ENCODE measurements at places on chromosomes 6 and 20.

- no peak for DNase-seq
Observed at GRCh38 chr20:9492067-9492466, 22.3 kb upstream of the LAMP5 start.

GRCh38 chr6:39223555-39223954 is 5.7 kb downstream of the KCNK5 start:
- DNase-seq: no peak

DNA sequence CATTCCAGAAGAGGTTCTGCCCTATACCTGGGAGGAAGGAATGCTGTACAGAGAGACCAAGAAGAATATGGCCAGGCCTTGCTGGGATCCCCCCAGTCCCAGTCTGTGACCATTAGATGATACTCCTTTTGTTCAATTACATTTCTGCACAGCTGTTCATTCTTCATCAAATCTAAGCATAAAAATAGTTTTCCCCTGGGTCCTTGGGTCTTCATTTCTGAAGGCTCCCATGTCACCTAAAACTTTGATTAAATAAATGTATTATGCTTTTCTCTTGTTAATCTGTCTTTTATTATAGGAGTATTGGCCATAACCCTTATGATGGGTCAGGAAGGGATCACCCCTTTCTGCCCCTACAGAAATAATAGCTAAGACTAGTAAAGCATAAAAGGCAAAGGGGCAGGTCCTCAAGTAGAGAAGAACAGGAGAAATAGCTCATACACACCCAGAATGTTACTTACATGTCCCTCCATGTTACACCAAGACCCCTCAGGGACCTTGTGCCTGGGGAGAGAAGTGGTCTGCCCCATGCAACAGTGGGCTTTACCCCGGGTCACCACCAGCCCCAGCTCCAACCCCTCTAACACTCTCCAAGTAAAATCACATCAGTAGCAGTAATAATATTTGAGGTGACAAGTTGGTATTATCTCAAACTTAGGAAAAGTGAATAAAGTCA is 2.1 kb upstream of the LTA start:
- no peak for DNase-seq

DNA sequence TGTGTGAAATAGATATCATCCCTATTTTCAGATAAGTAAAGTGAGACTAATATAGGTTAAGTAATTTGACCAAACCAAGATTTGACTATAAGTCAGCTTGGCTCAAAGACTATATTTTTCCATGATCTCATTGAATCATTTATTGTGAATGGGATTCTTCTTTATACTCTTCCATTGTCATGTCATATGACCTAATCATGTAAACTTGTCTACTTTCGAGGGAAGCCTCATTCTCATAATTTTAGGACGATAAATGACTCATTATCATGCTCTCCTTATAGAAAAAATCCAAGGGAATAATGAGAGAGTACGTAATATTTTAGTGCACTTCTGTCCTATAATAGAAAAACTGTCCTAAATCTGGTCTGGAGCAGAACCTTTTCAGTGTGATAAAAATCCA is 40.9 kb upstream of the CCN6 start:
- DNase-seq: no peak

DNA sequence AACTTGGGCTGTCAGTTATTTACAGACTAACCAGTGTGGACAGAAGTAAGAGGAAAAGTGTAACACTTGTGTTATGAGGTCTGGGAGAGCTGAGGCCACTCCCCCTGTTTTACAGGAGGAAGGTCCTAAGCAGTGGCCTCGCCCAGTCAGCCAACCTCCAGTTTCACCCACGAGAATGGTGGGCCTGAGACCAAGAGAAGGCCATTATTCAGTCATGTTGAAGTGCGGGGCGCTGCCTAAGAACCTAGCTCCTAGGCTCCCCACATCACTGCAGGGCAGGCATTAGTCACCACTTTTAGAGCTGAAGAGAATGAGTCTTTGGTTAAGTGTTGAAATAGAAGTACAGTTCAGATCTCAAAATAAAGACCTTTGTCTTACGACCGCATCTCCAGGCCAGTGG is 27.9 kb downstream of the CDYL start:
- no peak for DNase-seq

DNA sequence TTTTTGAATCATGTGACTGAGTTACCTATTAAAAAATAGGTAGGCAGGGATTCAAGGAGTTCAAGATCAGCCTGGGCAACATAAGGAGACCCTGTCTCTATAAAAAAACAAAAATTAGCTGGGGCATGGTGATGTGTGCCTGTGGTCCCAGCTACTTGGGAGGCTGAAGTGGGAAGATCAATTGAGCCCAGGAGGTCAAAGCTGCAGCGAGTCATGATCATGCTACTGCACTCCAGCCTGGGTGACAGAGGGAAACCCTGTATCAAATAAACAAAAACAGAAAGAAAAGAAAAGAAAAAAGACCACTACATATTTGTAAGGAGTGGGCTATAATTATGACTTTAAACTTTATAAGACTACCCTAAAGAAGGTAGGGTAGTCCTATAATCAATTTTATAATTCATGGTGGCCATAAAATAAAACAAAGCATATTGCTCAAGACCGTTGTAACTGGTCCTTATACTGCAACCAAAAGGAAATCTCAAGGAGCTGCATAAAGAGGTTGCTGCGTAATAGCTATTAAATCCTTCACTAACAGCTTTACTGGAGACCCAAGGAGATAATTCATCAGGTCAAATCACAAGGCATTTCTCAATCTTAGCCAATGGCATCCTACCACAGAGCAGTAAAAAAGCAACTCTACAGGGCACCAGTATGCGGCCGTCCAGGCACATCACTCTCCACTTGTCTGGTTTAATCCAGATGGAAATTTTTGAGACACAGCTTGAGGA is 13.5 kb downstream of the PIGU start:
- no peak for DNase-seq

GRCh38 chr6:137982418-137983189 is 115.5 kb downstream of the TNFAIP3 start:
- DNase-seq: no peak

DNA sequence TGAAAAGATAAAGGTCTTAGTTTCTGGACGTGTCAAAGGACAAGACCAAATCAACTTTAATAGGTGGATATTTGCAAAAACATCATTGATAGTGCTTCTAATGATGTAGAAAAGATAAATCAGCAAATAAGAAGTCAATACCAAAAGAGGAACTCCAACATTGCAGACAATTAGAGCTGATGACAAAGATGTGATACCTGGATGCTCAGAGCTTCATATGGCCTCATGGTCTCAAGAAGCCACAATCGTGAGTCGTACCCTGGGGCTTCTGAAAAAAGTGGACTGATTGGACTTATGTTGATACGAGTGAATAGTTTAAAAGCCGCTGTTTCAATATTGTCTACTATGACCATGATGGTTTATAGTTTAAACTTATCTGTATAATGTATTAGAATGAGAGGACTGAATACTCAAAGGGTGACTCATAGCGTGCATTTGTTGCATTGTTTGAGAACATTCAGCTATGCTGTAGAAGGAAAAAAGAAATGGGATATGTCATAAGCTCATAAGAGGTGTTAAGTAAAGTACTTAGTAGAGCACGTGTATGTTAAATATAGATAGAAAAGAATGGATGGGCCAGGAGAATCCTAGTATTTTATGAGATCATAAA is 54.6 kb upstream of the RIPOR2 start:
- no peak for DNase-seq

- DNase-seq: no peak
Observed at GRCh38 chr6:130776287-130776925, 50.8 kb upstream of the SMLR1 start.

DNA sequence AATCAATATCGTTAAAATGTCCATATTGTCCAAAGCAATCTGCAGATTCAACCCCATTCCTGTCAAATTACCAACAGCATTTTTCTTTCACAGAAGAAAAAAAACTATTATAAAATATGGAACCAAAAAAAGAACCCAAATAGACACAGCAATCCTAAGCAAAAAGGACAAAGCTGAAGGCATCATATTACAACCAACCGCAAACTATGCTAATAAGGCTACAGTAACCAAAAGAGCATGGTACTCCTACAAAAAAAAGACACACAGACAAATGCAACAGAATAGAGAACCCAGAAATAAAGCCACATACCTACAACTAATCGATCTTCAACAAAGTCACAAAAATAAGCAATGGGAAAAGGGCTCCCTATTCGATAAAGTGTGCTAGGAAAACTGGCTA is 49.2 kb downstream of the RNGTT start:
- DNase-seq: no peak

GRCh38 chr20:48266571-48266970 is 481.3 kb upstream of the SULF2 start:
- no peak for DNase-seq

DNA sequence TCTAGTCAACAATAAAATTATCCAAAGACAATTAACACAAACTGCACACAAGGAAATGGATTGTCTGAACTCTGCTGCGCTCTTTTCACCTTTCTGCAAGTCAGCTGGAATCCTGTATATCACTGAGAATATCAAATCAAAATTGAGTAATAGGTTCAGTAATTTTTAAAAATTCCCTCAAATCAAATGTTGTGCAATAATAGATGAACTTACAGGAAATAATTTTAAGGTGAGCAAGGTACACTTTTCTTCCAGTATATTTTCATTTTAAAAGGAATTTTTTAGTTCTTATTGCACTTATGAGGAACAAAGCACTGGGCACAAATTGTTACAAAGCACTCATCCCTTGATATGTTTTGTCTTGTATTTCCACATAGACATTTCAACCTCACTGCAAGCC is 1.2 kb downstream of the SAYSD1 start:
- no peak for DNase-seq

- no peak for DNase-seq
Observed at GRCh38 chr6:108846628-108847027, 1.6 kb upstream of the ARMC2 start.

- DNase-seq: no peak
Observed at GRCh38 chr6:43771210-43771857, 1.3 kb downstream of the VEGFA start.

DNA sequence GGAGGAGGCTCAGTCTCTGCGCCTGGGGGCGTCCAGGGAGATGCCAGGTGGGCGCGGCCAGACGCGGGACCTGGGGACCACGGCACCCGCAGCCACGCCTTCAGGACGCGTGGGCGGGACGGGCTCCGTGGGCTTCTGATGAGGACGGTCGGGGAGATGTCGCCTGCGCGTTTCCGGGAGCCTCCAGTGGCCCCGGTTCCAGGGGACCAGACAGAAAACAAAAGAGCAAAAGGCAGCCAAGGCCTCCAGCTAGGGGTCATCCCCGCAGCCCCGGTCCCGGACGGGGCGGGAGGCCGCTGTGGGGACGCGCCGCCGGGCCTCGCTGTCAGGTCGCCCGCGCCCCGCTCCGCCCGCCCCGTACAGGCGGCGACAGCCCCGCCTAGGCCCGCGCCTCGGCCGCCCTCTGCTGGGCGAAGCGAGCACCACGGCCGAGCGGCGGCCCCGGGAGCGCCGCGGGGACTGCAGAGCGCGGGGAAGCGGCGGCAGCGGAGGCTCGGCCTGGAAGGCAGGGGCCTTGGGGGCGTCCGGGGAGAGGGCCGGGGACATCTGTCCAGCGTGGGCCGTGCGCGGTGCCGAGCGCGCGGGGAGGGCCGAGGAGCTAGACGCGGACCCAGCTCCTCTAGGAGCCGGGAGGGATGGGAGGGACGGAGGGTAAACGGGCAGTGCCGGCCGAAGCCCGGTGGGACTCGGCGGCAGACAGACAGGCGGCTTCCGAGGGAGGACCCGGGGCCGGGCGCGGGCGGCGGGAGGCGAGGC is 48.7 kb downstream of the TMEM242 start:
- peak; percentile 49 for DNase-seq

GRCh38 chr6:28634411-28634760 is 108.7 kb downstream of the GPX5 start:
- no peak for DNase-seq

DNA sequence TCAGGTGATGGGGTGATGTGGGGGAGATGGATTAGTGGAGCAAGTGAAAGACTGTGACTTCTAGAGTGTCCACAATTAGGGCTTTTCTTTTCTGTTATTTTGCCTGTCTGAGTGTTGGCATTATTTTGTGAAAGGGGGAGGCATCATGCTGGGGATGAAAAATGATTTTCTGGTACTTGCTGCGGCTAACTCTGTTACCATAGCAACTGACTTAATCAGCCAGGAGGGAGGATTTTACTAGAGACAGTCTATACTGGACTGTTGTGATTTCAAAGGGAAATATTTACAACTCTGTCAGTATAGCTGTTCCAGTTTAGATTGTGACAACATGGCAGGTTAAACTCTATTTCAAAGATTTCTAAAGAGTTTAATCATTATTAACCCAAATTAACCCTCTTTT is 30.4 kb upstream of the MRAP2 start:
- DNase-seq: no peak

DNA sequence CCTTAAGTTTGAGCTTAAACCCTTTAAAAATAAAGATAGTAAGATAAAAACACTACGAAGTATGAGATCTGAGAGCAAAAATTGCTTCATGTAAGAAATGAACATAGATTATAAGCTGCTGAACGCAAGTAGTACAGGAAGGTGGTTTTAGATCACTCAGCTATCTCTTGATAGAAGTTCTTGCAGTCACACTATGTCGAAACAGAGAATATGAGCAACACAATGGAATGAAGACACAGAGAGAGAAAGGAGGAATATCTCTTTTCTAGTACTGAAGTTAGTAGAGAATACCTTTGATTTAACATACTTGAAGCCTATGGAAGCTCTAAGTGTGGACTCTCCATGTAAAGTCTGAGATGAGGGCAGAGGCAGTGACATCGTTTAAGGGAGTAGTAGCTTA is 162.7 kb downstream of the CDK19 start:
- no peak for DNase-seq

DNA sequence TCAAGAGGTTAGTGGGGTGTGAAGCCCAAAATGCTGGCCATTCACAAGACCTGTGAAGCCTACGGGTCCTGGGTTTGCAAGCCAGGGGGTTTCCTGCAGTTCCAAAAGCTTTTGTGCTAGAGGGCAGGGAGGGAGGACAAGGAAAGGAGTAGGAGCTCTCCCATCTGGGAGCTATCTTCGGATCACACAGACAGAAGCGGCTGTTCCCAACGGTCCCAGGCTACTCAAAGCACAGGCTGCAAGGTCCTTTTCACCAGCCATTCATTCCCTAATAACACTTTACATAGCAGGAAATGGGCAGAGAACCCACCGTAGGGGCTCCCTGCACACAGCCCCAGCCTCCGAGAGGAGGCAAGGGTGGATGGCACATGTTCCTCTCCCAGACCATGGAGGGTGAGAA is 296.9 kb downstream of the FOXC1 start:
- DNase-seq: no peak

GRCh38 chr20:5056801-5057599 is 55.7 kb upstream of the SLC23A2 start:
- DNase-seq: no peak

- DNase-seq: no peak
Observed at GRCh38 chr6:25628471-25629197, 23.4 kb upstream of the SCGN start.

GRCh38 chr6:98971303-98971702 is 23.6 kb upstream of the FBXL4 start:
- no peak for DNase-seq
